Stimulated activated CD4-positive, alpha-beta T cell treated with anti-CD3 and anti-CD28 coated beads, Interleukin-1b, Interleukin-23, amount 100 ng/mL, for 24 hours (primary cell): ENCODE measurements at places on chromosomes 2 and 18.

GRCh38 chr2:54012538-54013141 lies 41.8 kb upstream of the PSME4 start:
- DNase-seq = no peak

DNA sequence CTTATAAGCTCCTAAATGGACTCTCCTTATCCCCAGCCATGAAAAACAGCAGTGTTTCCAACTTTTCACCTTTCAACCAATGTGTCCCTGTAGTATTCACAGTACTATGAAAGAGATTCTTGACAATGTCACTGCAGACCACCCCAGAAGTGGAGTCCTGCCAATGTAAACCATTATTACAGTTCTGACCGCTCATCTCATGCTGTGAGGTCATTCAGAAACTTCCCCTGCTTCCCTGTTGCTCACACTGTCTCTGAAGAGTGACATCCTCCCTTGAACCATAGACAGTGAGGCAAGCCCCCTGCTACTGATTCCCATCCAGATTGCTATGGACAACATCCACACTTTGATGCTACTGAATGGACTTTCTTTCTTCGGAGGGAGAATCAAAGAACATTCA lies 1523.7 kb upstream of the ACVR2A start:
- DNase-seq = no peak

GRCh38 chr2:232890536-232890895 lies 20.5 kb downstream of the SNORC start:
- DNase-seq = no peak

DNA sequence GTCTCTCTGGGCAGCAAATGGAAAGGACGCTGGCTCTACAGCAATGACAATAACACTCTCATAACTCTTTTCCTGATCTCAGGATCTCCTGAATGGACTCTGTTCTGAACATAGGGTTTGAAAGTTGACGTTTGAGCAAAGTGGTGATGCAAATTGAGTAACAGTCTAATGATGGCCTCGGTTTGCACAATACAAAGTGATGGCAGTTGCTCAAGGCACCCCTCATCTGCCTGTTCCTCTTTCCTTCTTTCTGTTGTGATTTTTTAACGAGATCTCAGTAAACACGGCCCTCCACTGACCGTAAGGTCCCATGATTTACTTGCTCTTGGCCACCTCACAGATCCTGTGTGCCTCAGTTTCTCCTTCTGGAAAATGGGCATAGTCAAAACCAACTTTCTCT lies 303.6 kb downstream of the SLC8A1 start:
- DNase-seq = no peak

DNA sequence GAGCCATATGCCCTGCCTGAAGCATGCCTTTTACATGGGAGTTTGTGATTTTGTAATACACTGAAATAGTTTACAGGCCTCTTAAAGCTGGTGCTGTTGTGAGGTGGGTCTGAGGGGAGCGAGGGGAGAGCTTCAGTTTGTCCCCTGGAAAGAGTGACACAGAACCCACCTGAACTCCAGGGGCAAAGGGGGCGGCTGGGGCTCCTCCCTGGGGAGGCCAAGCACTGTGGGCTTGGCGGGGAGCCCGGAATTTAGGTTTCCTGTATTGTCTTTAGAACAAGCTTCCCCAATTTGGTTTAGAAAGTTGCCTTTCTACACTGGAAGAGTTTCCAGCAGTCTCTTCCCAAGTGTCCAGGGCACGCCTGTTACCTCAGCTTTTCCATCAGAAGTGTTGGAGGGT lies 75.7 kb downstream of the VAPA start:
- no peak for DNase-seq

DNA sequence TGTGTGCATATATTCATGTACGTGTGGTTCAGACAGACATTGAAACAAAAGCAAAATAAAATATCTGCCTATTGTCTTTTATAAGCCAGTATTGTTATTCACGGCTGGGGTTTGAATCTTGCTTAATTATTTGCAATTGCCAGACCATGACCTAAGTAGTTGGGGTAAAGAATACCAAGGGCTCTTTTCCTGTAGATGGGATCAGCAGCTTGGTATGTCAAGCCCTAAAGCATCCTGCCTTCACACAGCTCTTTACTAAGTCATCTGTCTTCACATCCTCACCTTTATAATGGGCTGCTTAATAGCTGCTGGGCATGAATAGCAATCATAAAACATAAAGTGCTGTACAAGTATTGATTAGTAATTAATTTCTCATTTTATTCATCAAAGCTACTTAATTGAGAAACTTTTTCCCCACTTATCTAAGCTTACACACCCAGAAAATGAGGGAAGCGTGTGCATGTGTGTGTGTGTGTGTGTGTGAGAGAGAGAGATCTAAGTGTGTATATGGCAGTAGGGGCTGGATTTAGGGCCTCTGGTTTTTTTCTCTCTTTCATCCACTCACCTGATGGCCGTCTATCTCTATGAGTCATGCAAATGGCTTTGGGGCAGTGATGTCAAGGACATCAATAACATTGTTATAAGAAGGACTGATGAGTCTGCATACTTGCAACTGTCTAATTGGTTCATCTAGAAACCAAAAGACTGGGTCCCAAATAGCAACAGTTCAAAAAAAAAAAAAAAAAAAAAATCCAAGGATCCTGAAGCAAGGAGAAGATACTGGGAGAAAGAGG lies 244.1 kb upstream of the TNP1 start:
- DNase-seq = no peak
